ENCODE measurements at places on chromosomes 5 and 9. TPM values are rescaled to one million over a fixed set of nuclear protein-coding genes. Genes with fewer than 3 reads are reported as not detected.

Gene ACOT12
- total RNA-seq: 0.18 TPM

DNA sequence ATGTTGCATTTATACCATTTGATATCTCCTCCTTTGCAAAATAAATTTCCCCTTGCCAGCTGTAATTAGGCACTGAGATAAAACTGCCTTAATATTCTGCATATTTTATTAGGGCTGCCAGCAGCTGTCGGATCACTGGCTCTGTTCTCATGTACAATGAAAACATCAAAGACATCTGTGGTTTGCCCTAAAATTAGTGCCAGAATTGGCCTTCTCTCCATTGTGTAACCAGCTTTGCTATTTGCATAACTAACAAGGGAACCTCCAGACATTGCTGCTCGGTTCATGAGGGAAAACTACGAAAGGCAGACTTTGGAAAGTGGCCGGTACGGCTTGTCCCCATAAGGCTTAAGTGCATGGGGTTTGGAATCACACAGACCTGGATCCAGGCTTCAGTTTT lies 45.5 kb upstream of the KIF2A start:
- DNase-seq: peak; percentile 53

- peak; percentile 79 for DNase-seq
Observed at GRCh38 chr5:56464935-56465768, 232.0 kb upstream of the ANKRD55 start.

DNA sequence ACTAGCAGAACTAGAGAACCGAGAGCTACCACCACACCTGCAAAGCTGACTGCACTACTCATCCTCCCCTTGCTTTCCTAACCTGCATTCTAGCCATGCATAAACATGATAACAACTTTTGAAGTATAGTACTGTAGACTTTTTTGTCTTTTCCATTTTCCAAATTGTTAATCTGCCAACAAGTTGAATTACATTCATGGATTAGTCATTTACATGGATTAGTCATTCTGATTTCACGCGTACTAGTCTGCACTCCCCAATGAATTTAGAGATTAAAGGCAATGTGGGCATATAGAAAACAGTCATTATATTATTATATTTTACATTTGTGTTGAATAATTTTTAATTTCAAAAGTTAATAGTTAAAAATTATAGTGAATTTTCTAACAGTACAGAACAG lies 81.4 kb downstream of the EDIL3 start:
- DNase-seq: no peak

DNA sequence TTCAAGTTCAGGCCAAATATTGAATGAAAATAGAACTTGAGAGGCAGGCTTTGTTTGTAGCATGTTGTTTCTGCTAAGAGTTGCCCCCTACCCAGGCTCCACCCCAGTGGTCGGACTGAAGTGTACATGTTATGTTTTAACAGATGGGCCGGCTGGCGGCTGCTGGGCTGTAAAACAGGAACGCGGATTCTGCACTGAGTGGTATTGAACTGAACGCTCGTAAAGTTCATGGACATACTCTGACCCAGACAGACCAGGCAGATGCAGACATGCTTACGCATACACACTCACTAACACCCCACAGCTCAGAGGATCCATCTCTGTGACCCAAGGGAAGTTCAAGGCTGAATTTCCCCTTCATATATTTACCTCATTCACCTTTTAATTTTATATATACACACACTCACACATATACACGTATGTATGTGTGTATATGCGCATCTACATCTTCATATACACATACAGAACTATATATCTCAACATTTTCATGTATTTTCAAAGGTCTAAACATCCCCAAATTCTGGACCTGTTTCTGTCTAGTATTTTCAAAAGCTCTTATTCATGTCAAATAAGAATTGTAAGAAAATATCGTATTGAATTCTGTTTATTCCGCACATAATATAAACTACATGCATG lies 1.4 kb downstream of the MARCHF3 start:
- DNase-seq: peak; percentile 55

- DNase-seq: no peak
Observed at GRCh38 chr5:126450346-126450745, 27.1 kb downstream of the GRAMD2B start.

DNA sequence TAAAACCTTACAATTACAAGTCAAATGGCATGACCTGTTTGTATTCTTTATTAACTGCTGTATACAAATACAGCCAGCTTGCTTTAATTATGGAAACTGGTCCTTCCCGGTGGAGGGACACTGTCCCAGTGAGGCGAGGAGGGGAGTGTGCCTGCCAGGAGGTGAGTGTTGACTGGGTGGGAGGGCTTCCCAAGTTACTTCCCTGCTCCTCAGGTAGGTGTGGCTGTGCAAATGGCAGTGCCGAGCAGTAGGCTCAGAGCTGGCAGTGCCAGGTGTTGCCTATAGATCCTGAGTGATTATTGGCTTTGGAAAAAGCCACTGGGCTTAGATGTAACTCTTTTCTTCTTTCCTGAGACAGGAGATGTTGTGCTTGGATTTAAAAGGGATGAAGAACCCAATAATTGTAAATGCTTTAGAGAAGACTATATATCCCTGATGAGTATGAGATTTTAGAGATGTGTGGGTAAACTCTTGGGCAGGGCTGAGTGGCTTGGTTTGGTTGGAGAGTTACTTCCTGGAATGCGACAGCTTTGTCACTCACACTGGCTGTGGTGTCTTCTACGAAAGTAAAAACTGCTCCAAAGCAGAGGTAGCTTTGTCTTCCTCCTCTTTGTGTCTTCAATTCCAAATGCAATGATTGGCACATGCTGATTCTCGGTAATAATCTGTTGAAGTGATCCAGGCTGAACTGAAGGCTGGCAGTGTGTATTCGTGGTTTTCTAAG lies 43.7 kb downstream of the GLRX start:
- no peak for DNase-seq

Gene FOXD4L3
- total RNA-seq: not detected

Data from muscle of leg (tissue), 16 donors.